ENCODE measurements at places on chromosomes 11 and 22.

DNA sequence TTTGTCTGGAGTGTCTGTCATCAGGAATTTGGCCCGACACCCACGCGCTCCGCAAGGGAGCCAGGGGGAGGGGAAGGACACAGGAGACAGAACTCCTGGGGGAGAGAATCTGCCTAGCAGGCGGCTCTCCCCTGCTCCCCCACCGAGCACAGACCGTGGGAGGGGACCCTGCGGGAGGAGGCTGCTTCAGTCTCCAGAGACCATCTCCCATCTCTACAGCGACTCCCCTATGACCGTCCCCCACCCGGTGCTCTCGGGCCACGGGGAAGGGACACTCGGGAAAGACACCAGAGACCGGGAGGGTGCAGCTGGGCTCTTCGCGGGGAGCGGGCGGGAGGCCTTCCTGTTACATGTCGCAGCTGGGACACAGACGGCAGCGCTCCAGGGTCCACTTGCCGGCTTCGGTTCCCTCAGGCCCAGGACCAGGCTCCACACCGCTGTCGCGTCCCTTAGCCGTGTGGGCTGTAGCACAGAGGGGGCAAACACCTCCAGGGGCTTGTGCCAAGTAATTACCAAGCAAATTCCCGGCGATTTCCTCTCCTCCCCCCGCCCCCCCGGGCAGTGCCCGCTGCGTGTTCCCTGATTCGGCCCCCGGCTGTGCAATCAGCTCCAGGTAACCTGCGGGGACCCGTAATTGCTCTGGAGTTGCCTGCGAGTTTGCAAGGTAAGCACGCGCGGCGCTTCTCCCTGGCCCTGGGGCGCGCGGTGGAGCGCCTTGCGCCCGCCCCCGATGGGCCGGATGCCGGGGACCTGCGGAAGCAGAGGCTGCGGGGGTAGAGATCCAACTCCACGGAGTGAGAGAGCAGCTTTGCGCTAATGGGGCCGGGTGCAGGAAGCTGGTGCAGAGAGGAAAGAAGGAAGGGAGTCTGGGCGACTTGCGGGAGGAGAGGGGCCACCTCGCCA, 155.1 kb upstream of the CADM1 start:
- DNase-seq: no peak

- DNase-seq: no peak
These were observed 22.0 kb upstream of the PATE1 start for GRCh38 chr11:125724125-125724524.

- DNase-seq: no peak
These were observed 257.7 kb upstream of the PLET1 start for GRCh38 chr11:112518371-112518770.

- no peak for DNase-seq
These were observed 1.4 kb downstream of the CHKB start for GRCh38 chr22:50581031-50581949.

DNA sequence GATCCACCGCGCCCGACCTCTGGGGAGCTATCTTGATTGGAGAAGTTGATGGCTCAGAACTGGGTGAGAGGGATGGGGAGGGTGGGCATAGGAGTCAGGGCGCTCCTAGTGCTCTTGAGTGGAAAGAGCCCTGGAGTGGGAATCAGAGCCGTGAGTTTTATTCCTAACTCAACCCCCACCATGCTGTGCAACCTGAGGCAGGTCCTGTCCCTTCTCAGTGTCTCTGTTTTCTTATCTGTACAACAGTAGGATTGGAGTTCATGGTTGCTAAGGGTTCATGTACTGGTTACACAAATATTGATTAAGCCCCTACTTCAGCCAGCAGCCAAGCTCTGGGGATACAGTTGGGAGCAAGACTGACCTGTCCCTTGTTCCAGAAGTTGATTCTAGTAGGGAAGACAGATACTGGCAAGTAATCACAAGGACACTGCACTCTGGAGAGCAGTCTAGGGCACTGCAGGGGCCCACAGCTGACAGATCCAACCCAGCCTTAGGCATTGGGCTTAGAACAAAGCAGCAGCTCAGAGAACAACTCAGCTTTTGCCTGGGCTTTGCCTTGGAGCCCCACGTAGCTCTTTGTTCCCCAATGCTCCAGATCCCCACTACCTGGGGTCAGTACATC, 12.4 kb upstream of the DAGLA start:
- DNase-seq: no peak

- DNase-seq: no peak
These were observed 56.5 kb downstream of the MIAT start for GRCh38 chr22:26713823-26714449.

GRCh38 chr11:89536926-89537325, 45.8 kb upstream of the NOX4 start:
- no peak for DNase-seq

GRCh38 chr22:49158741-49159564, 668.7 kb downstream of the BRD1 start:
- no peak for DNase-seq

GRCh38 chr11:68066742-68067141, 27.9 kb downstream of the TCIRG1 start:
- DNase-seq: no peak

GRCh38 chr11:119683783-119684182, 45.2 kb downstream of the NECTIN1 start:
- DNase-seq: no peak

DNA sequence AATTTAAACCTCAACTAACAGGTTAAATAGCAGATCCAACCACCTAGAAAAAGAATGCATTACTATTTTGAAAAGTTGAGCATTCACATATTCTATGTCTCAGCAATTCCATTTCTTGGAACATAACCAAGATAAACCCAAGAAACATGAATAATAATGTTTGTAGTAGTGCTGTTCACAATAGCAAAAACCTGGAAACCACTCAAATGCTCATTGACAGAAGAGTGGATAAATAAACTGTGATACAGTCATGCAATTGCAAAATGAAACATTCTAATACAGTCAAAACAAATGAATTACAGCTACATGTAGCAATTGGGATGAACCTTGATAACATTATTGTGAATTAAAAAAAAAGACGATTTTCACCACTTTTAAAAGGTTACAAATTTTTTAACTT, 162.8 kb upstream of the TMEM45B start:
- DNase-seq: peak; percentile 30

GRCh38 chr22:45608763-45609180, 62.9 kb upstream of the ATXN10 start:
- DNase-seq: no peak

GRCh38 chr11:18706330-18707243, 8.0 kb downstream of the TMEM86A start:
- DNase-seq: no peak

DNA sequence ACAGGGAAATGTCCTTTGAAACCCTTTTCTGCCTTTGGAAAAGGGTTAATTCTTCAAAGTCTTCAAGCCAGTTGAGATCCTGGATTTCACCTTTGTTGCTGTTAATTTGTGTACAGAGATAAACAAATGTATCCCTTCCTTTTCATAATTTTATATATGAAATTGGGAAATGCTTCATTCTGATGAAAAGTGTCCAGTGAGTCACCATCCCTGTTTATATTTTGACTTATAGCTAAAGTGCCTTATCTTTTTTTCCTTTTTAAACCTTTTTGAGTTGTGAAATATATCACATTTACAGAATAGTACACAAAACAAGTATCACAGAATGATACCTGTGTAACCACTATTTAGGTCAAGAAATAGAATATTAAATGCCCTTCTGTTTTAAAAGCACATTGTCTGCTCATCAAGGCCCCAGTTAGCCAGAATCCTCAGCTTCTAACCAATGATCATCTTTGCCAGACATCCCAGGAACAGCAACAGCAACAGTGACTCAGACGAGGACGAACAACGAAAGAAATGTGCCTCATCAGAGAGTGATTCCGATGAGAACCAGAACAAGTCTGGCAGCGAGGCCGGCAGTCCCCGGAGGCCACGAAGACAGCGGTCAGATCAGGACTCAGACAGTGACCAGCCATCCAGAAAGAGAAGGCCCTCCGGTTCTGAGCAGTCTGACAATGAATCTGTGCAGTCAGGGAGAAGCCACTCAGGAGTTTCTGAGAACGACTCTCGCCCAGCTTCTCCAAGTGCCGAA, 27.3 kb downstream of the CTR9 start:
- DNase-seq: peak; percentile 54

DNA sequence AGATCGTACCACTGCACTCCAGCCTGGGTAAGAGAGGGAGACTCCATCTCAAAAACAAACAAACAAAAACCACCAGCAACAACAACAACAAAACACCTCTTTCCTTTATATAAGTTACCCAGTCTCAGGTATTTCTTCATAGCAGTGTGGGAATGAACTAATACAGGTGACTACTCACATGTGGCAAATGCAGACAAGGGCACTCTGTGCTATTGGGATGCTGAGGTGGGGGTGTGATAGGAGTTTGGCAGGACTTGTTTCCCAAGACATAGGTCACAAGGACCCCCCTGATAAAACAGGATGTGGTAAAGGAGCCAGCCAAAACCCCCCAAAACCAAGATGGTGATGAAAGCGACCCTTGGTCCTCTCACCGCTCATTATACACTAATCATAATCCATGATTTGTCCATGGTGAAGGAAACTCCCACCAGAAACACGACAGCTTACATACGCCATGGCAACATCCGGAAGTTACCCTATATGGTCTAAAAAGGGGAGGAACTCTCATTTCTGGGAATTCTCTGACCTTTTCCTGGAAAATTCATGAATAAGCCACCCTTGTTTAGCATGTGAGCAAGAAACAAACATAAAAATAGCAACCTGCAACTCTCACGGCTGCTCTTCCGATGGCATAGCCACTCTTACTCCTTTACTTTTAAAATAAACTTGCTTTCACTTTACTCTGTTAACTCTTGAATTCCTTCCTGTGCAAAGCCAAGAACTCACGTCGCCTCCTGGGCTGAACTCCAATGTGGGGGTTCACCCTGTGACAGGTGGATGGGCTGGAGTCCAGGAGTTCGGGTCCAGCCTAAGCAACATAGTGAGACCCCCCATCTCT, 18.8 kb upstream of the INCENP start:
- no peak for DNase-seq

- no peak for DNase-seq
These were observed 119.5 kb upstream of the NARS2 start for GRCh38 chr11:78694152-78694551.

DNA sequence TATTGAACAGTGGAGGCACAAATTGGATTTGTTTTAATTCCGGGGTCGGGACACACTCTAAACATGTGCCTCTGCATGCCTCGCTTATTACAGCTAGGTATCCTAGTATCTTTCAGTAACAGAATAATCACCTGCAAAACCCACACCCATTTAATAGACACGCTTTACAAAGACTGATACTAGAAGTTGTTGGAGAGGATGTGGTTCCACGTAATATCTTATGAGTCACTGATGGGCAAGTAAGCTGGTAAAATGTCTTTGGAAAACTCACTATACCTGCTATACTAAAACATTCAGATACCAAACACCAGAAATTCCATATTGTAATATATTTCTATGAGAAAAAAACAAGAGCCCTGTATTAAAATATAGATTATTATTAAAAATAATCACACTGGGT, 84.0 kb downstream of the GGTLC2 start:
- no peak for DNase-seq

DNA sequence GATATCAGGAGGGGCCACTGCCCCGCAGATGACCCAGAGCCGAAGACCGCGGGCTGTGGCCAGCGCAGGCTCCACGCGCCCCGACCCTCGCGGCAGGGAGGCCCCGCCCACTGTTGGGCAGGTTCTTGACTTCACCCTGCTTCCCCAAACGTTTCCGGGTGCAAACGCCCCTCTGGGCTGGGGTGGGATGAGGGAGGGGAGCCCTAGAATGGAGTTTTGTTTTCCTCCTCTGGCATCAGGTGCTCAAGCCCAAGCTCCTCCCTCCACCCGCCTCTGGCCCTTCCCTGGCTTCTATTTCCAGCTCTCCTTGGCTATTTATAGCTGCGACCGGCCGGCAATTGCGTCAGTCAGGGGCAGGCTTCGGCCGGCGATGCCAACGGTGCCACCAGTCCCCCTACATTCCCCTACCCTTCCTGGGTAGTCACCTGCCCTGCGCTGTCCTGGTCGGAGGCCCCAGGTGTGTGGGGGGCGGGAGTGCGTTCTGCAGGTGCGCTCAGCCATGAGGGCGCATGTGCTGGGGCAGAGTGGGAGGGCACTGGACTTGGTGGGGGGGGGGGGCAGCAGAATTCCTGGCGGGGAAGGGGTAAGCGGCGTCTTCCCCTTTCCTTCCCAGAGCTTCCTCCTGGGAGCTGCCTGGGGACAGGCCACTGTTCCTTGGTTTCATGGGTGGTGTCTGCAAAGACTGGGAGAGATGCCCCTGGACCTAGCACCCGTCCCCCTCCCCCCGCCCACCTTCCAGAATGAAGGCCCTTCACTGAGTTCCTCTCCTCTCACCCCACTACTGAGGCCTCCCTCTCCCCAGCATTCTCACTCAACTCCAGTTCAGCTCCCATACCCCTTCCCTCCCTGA, 23.6 kb downstream of the DUSP8 start:
- no peak for DNase-seq

- no peak for DNase-seq
These were observed 32.9 kb downstream of the SIK2 start for GRCh38 chr11:111634981-111635705.

DNA sequence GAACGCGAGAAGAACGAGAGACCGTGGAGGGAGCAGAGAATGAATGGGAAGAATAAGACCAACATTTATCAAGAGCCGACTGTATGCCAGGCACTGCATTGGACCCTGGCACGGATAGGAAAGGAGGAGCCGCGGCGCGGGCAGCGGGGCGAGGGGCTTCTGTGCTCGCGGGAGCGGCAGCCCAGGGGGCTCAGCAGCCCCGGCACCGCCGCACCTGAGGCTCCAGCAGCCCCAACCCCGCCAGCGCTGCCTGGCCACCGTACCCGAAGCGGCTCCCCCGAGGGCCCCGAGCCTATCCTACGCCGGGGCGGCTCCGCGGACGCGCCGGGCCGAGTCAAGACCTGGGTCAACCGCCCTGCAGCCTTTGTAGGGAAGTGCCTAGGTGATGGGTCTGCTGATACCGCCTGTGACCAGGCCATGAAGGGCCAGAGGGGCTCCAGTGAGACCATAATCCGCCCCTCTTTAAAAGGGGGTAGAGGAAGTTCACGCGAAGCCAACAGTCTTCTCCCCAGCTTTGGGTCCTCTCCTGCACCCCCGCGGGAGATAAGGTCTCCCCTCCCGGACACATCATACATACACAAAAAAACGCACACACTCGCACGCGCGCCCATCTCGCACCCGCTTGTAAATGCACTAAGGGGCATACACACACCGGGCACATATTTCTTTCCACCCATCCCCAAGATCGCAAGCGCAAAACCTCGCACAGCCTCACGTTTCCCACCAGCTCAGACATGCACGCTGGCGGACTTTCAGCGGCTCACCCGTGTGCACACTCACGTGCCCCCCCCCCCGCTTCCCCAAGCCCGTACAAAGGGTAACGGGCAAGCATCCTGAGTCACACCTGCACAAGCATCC, 935 bp upstream of the RTN4RL2 start:
- no peak for DNase-seq

DNA sequence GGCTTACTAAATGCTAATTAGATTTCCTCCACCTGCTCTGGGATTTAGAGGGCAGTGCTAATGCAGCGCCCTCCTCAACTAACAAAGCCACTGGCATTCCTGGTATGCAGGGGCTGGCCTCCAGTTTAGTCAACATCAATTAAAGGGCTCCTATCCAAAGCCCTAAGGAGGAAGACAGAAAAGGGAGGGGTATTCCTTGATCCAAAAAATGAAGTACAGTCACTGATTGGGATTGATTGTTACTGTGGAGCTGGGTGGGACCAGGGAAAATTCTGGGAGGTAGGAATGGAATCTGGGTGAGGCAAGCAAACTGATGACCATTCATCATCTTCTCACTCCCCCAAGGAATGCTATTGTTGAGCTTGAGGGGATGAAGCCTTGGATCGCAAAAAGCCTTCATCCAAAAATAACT, 52.2 kb downstream of the GAB2 start:
- DNase-seq: no peak
